Left colon (tissue), 2 donors: ENCODE measurements at places on chromosomes 1 and 21.
A peak's percentile ranks its signal among the peaks of the same experiment; 100 is the strongest.

GRCh38 chr1:161491472-161491871 is 13.8 kb upstream of the FCGR2A start:
- DNase-seq: no peak

GRCh38 chr1:28297826-28298225 is 31.0 kb upstream of the MED18 start:
- DNase-seq: no peak

DNA sequence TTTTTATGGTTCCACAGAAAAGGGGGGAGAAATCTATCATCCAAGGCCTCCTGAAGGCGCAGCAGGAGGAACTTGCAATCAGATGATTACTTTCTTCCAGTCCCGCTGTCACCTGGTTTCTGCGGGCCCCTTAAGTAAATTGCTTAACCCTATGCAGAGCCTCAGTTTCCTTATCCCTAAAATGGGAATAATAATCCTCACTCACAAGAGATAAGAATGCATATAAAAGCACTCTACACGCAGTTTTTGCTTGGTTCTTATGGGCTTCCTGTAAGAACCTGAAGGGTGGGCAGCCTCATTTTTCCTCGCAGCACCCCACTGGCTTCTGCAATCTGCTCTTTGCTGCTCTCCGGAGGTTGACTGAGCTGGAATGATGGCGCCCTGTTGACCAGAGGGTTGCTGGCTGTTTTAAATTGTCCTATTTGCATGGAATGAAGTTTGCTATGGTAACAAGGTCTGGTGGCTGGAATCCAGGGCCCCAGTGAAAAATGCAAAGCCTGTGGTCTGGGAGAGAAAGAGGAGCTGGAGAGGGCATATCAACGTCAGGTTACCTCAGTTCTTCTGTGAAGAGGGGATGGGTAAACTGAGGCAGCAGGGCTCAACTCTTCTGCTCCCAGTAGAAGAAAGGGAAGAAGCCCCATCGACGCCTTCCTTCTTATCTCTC is 1.0 kb upstream of the KAZN start:
- DNase-seq: no peak

DNA sequence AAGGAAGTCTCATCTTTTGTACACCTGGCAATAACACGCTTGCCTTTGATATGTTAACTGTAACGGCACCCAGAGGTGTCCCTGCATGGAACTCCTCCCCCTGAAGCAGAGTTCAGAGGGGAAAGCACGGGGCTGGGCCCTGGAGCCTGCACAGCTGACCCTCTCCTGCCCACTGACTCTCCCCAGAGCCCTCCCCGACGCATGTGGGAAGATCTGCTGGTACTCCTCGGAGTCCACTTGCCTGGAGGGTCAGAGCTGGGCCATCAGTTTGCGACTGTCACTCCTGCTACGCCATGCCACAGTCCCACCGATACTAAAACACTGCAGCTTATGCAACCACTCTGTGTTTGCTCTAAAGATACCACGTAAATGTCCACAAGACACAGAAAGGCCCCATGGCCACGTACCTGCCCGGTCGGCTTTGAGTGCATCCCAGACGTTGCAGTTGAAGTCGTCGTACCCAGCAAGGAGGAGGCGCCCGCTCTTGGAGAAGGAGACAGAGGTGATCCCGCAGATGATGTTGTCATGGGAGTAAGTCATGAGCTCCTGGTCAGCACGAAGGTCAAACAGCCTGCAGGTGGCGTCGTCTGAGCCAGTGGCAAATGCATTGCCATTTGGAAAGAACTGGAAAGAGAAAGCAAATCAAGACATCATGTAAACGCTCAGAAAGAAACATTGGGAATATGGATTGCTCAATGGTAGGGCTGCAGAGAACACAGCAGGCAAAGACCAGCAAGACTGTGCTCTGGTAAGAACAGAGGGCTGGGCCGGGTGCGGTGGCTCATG is 10.6 kb upstream of the NADK start:
- peak; percentile 65 for DNase-seq

GRCh38 chr1:237672748-237673147 is 218.0 kb downstream of the ZP4 start:
- DNase-seq: no peak

DNA sequence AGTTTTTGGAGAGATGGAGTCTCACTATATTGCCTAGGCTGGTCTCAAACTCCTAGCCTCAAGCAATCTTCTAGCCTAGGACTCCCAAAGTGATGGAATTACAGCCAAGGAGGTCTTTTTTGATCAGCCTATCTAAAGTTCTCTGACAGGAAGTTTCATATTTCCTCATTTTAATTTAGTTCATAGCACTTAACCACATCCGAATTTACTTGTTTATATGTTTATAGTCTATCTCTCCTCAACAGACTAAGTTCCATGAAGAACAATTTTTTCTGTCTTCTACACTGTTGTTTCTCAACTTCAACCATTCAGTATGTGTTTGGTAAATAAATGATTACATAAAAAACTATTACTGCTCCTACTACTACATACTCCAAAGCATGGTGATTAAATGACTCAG is 47.9 kb downstream of the GON4L start:
- DNase-seq: no peak

DNA sequence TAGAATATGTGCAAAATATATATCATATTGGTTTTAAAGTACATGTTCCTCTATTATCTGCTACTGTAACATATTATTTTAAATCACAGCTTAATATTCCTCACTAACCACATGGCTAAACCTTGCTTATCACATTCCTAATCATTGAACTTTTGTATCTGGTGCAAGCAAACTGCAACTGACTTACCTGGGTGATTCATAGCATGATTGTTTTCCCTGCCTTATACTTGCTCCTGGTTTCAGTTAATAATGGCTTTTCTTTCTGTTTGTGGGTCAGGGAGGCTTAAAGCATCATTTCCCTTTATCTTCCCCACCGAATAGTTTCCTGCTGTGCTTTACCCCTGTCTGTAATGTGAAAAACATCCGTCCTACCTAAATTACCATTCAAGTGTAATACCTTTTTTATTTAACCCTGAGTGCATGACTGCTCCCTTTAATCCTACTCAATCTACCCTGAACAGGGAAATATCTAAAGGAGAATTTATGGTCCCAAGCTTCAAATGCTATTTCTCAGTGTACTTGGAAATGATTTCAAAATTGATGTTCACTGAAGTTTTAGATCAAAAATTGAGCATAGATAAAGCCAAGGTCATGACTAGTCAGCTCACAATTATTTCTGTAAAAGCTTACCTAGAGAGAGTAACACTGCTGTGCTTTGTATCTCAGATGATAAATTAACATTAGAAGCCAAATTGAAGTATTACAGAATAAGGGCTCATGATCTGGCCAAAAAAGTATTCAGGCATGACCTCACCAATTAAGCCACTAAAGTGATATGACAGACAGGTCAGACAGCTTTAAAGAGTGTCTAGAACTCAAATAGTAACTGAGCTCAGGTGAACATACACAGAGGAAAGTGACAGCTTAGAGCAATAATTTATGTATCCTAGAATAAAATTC is 507.1 kb downstream of the BRINP3 start:
- DNase-seq: no peak

DNA sequence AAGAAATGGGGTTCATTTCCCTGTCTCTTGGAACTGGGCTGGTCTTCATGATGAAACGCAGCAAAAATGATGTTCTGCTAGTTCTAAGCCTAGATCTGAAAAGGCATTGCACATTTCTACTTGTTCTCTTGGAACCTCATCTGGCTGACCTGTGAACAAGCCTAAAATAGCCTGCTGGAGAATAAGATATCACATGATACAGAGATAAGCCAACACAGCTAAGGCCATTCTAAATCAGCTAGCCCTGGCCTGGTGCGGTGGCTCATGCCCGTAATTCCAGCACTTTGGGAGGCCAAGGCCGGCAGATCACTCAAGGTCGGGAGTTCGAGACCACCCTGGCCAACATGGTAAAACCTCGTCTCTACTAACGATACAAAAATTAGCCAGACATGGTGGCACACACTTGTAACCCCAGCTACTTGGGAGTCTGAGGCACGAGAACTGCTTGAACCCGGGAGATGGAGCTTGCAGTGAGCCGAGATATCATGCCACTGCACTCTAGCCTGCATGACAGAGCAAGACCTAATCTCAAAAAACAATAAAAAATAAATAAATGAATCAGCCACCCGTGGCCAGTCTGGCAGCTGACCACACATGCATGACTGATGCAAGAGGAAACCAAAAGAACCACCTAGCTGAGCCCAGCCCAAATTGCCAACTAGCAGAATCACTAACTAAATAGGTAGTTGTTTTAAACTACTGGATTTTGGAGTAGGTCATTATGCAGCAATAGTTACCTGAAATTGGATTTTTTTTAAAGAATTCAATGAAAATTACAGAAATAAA is 18.0 kb downstream of the CD244 start:
- no peak for DNase-seq

DNA sequence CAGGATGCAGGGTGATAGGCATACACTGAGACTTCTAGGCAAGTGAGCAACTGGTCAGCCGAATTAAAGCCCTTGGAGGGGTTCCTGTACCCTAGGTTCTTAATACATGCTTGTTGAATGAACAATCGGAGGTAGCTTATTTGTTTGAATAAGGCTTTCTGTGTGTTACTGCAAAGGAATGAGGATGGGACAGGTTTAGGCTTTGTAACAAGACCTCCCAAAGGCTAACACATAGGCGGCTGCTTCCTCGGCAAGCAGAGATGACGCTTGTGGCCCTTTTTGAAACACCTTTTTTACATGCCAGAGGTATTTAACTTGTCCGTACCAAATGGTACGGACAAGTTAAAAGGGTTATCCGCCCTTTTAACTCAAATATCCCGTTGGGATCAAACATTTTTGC is 511.6 kb downstream of the KIF26B start:
- no peak for DNase-seq

DNA sequence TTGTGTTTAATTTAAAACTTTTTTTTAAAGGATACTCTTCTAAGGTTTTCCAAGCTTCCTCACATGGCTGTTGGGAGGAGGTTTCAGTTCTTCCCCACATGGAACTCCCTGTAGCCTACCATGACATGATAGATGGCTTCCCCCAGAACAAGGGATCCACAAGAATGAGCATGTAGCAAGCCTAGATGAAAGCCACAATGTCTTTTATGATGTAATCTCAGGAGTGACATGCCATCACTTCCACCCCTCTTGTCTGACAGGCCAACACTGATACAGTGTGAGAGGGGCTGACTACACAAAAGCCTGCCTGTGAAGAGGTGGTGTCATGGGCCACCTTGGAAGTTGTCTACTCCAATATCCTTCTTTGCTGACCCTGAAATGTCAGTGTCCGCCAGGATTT is 32.0 kb downstream of the CD34 start:
- no peak for DNase-seq

DNA sequence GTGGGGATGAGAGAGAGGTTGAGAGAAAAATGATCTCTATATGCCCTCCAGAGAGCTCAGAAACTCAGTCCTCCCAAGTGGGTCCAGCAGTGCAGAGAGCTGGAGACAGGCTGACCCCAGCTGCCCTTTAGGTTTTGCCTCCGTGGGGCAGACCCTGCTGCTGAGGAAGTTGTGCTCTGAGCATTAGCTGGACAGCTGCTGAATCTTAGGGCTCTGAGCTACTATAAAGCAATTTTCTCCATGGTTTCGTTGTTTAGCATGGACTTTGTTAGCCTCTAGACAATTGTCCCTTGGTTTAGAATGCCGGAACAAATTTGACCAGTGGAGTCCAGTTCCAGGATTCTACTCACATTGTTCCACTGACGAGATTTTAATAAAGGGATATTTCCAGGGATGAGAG is 22.1 kb downstream of the BATF3 start:
- DNase-seq: no peak

- DNase-seq: no peak
Measured at GRCh38 chr1:183550915-183551314, 39.3 kb downstream of the NCF2 start.

DNA sequence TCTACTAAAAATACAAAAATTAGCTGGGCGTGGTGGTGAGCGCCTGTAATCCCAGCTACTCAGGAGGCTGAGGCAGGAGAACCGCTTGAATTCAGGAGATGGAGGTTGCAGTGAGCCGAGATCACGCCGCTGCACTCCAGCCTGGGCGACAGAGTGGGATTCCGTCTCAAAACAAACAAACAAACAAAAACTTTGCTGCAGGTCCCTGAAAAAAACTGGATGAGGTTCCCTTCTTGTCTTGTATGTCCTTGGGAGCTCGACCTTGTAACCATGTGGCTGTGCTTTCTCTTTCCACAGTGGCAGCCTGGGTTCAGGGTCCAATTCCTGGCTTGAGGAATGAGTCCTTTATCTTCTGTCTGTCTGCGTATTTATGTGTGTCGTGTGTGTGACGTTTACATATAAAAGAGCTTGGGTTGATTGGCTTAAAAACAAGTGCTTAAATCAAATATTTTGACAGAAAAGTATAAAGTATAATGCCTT is 18.0 kb upstream of the COX20 start:
- no peak for DNase-seq

- no peak for DNase-seq
Measured at GRCh38 chr1:171226747-171227370, 21.4 kb upstream of the FMO1 start.

DNA sequence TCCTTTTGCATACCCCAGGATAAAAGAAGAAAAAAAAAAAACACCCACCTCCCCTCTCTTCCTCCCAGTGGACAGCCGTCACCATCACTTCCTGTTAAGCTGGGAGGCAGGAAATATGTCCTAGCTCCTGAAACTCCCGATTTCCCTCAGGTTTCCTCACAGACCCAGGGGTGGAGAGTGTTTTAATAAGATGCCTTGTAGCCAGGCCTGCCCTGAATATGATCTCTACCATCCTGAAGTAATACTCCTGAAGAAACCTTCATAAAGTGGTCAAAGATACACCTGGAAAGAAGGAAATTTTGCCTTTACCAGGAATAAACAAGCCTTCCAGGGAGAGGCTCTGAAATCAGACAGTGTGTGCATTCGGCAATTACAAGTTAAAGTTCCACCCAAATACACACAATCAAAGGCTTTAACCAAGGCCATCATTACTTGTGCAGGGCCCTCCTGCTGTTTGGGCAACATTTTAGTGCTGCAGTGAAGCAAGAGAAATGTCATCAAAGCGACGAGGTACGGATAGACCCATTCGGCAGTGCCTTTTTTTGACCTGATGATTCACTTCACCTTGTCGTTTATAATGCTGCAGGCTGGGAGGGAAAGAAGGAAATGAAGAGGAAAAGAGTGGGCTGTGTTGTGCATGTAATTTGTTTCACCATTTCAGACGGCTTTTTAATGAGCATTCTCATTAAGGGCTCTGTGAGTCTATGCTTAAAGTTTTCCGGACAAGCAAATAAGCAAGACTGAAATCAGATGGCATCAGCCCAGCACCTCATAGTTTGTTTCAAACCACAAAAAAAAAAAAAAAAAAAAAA is 41.0 kb upstream of the RASAL2 start:
- DNase-seq: no peak

GRCh38 chr1:188155261-188155660 is 1326.5 kb downstream of the PLA2G4A start:
- DNase-seq: no peak
